Activated CD4-positive, alpha-beta T cell treated with anti-CD3 and anti-CD28 coated beads for 36 hours (primary cell): ENCODE measurements at places on chromosomes 6 and 20.
A peak's percentile ranks its signal among the peaks of the same experiment; 100 is the strongest.

- DNase-seq: peak; percentile 41
Measured at GRCh38 chr6:117483004-117483644, 650 bp downstream of the DCBLD1 start.

- no peak for DNase-seq
Measured at GRCh38 chr6:31580438-31580740, 1.8 kb downstream of the LTB start.

- no peak for DNase-seq
Measured at GRCh38 chr6:108383981-108384380, 89.1 kb downstream of the AFG1L start.

- peak; percentile 60 for DNase-seq
Measured at GRCh38 chr20:63740627-63741353, 1.2 kb downstream of the SLC2A4RG start.

GRCh38 chr6:27795697-27796494 lies 116.3 kb downstream of the OR2B2 start:
- peak; percentile 59 for DNase-seq

DNA sequence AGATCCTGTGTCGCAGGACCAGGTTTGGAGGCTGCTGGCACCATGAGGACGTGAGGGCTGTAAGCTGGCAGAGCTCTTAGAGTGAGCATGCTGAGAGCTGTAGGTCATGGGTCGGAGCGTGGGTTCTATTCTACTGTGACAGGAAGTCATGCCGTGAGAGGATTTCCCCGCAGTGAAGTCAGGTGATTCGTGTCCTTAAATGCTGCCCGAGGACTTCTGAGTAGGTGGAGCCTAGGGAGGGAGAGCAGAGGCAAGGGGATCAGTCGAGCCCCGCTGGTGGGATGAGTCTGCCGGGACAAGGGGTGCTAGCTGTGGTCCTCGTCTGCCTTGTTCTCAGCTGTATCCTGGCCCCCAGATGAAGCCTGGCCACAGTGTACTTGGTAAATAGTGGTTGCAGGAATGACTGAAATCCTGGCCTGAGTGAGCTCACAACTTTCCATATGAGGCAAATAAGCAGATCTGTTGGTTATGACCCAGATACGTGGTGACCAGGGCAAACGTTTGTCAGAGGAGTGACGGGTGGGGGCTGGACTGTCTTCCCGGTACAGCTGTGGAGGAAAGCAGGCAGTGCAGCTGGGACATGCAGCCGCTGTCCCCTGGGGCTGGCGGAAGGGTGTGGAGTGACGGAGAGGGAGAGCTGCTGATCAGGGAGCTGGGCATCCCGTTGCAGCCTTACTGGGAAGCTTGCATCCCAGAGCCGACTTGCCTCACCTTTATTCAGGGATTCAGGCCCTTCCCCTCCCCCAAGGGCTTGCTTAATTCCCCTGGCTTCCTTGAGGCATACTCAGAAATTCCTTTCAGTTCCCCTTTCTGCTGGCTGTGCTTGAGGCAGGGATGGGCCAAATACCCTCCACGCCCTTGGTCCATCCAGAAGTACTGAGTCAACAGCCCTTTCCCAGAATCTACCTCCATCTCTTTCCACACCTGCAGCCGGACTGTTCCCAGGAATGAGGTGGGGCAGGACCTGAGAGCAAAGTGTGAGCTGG lies 250.9 kb upstream of the RREB1 start:
- peak; percentile 84 for DNase-seq

GRCh38 chr6:72842140-72842539 lies 220.3 kb downstream of the KCNQ5 start:
- no peak for DNase-seq

GRCh38 chr6:155538708-155539390 lies 83.2 kb upstream of the NOX3 start:
- DNase-seq: no peak

GRCh38 chr6:16712931-16713484 lies 48.3 kb downstream of the ATXN1 start:
- DNase-seq: peak; percentile 57

- no peak for DNase-seq
Measured at GRCh38 chr20:46145713-46146112, 27.6 kb downstream of the CD40 start.

DNA sequence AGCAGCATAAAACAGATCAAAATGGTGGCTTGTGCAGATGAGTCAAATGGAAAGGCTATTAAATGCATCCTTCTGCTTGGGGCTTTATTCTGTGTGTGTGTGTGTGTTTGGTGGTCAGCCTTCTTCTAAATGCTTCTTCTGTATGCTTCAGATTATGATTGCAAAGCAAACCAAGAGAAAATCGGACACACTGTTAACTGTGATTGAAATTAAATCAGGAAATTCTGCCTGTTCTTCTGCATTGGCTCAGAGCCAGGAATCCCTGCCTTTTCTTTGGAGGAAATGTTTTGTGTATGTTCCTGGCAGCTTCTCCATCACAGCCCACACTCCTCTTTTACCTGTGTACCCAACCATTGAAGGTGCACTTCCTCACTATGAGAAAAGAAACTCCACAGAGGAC lies 22.3 kb upstream of the PDE10A start:
- no peak for DNase-seq

DNA sequence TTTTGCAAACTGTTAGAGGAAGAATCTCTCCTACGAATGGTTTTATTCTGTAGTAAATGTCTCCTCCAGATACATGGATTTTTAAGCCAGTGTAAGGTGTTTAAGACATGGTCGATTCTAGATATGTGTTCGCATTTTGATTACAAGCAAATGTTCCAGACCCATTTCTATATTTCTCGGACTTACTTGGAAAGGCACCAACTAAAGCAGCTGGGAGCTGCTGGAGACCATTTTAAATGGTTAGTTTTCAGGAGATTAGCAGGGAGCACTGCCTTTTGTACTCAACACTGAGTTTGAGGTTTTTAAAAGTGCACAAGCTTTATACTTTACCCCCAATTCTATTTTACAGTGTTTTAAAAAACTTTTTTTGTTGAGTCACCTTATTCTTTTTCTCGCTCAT lies 857.0 kb downstream of the KIF16B start:
- no peak for DNase-seq

DNA sequence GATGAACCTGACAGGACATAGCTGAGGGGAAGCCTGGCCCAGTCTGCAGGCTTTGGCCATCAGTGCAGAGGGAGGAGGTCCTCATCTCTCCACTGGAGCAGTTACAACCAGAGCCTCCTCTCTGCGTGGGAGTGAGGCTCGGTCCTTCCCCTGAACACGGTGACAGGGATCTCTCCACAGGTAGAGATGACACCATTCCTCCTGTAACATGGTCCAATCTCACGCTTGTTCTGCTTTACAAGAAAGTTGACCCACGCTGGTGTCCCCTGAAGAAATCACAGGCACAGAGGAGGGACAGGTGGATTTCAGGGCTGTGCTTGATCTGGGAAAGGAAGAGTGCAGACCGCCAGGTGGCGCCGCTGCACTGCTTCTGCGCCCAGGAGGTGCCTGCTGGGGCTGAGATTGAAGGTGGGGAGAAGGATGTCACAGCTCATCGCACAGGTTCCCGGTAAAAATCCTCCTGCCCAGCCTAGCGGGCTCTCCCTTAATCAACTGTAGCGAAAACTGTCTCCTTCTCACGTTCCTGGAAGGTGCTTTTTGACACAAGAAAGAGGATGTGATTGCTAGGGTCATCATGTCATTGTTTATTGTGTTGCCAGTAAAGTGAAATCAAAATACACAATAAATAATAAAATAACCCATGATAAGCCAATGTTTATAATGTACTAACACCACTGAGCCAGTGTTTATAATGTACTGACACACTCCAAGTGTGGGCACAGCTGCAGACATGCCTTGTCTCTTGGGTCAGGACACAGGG lies 20.4 kb downstream of the HLA-G start:
- DNase-seq: peak; percentile 91

DNA sequence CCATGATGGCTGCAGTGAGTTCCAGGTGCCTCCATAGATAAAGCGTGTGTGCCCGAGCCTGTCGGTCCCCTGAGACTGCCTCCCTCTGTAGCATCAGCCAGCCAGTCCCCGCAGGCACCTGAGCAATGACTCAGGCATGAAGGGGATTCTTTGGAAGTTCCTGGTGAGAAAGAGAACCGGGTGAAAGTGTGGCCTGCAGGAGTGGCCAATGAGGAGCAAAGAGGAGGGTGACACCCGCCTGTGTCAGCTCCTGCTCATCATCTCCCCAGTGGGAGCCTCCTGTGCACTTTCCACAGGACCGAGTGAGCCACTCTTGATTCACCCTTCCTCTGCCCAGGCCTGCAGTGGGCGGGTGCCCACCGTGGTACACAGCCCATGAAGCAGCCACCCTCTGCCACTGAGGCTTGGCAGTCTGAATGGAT lies 71.2 kb upstream of the PTPN1 start:
- peak; percentile 49 for DNase-seq

DNA sequence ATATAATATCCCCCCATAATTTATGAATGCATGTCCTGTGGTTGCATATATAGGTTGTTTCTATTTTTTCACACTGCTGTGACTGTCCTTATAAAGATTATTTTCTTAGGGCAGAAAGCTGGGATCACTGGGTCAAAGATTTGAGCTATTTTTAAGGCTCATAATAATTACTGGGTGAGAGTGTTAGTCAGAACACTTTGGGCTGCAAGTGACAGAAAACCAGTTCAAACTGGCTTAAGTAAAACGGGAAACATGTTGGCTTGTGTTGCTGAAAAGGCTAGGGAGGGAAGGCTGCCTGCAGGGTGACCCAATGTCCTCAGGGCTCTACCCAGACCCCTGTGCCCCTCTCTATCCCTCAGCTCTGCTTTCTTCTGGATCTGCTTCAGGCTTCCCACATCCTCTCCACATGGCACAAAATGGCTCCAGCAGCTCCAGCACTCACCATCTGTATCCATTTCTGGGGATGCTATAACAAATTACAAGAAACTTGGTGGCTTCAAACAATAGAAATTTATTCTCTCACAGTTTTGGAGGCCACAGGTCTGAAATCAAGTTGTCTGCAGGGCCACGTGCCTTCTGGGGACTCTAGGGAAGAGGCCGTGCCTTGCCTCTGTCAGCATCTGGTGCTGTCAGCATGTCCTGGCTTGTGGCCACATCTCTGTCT lies 33.1 kb upstream of the MLN start:
- DNase-seq: no peak

GRCh38 chr20:35463455-35464300 lies 8.3 kb downstream of the CEP250 start:
- peak; percentile 67 for DNase-seq

- DNase-seq: no peak
Measured at GRCh38 chr20:44501448-44501847, 20.4 kb downstream of the SERINC3 start.

DNA sequence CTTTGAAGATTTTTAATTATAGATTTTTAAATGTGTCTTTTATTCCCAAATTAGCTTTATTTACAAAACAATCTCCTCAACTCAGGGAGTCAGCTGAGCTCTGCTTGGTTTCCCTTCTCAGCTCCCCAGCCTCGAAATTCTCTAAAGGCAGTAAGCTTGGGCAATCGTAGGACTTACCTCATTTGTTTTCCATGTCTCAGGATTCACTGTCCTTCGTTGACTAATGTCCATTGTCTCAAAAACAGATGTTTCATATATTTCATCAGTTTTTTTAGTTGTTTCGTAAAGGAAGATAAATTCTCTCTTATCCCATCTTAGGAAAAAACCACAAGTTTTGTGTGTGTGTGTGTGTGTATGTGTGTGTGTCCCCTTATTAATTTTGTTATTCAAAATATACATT lies 102.2 kb upstream of the ADGRF1 start:
- no peak for DNase-seq

- DNase-seq: no peak
Measured at GRCh38 chr6:130624046-130624445, 203.2 kb upstream of the SMLR1 start.

DNA sequence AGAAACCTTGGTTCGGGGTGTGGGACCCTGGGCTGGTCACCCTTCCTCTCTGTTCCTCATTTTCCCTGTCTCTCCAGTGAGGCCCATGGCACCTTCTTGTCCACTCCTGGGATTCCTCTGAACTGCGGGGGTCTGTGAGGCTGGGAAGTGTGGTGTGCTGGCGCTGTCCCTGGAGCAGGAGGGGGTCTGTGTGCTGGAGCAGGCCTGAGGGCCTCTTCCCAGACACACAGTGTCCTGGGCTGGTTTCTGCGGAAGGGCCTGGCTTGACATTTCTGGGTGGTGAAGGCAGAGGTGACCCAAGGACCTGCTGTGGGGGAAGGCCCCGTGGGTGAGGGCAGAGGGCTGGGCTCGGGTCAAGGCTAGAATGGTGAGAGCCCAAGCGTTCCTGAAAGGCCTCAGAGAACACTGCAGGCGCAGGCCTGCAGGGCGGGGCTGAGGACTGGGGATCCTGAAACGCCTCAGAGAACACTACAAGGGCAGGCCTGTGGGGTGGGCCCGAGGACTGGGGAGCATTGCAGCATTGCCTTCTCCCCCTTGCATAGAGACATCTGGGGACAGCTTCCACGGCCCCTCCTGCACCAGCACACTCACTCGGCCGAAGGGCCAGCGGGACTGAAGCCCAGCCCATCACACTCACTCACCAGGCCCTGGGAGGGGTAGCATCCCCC lies 10.6 kb upstream of the BAK1 start:
- DNase-seq: no peak

DNA sequence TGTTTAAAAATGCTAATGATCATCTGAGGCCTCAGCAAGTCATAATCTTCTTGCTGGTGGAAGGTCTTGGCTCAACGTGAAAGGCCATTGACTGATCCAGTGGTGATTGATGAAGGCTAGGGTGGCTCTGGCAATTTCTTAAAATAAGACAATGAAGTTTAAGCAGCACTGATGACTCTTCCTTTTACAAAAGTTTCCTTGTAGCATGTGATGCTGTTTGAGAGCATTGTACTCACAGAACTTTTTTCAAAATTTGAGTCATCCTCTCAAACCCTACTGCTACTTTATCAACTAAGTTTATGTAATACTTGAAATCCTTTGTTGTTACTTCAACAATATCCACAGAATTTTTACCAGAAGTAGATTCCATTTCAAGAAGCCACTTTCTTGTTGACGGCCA lies 382.3 kb downstream of the ESR1 start:
- no peak for DNase-seq

- peak; percentile 80 for DNase-seq
Measured at GRCh38 chr6:154154389-154154967, 115.4 kb downstream of the OPRM1 start.

GRCh38 chr6:100084316-100084990 lies 90.4 kb upstream of the MCHR2 start:
- DNase-seq: no peak

DNA sequence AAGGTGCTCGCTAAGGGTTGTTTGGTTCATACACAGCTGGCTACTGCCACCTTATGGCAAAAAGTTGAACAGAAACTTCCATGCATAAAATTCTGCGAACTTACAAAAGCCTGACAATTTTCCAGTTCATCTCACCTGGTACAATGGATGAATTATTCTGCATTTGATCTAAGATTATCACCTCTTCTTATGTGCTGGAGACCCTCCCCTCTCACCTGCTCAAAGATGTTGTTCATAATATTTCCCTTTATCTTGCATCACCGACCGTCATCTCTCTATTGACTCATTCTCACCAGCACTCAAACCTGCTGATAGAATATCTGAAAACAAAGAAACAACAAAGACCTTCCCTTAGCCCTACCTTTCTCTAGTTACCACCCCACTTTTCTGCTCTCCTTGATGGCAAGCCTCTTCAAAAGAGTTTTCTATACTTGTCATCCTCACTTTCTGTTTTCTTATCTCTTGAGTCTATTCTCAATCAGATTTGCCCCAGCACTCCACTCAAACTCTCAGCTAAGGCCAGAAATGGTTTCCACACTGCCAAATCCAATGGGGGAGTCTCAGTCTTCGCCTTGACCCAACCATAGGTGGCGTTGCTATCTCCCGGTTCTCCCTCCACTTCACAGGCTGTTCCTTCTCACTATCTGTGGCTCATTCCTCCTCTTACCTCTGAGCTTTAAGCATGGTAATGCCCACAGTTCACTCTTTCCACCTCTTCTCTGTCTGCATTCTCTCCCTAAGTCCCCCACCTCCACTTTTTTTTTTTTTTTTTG lies 25.8 kb downstream of the SNRNP48 start:
- peak; percentile 44 for DNase-seq

GRCh38 chr6:34836008-34836407 lies 44.1 kb downstream of the BLTP3A start:
- no peak for DNase-seq
